ENCODE measurements at places on chromosomes 12 and 14. TPM values are rescaled to one million over a fixed set of nuclear protein-coding genes. Genes with fewer than 3 reads are reported as not detected.

RTN1 gene
- total RNA-seq = not detected

GRCh38 chr12:93773122-93773871 lies 96.1 kb downstream of the CRADD start:
- DNase-seq = no peak

- DNase-seq = no peak
Observed at GRCh38 chr14:104691546-104692260, 2.3 kb downstream of the INF2 start.

NEDD8 gene
- 190 TPM for total RNA-seq

DNA sequence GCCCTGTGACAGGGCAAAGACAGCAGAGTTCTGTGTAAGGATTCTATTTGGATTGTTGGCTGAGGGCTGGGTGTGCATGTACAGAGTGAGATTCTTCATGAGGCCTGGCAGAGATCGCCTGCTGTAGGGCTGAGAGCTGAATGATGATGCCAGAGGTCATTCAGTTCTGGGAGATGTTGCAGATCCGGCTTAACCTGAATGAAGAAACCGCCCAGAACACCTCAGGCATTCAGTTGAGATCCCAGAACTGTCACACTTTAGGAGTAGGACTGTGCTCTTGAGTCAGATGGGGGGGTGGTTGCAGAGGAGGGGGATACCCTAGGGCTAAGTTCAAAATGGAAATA lies 5.8 kb upstream of the EVL start:
- no peak for DNase-seq

DNA sequence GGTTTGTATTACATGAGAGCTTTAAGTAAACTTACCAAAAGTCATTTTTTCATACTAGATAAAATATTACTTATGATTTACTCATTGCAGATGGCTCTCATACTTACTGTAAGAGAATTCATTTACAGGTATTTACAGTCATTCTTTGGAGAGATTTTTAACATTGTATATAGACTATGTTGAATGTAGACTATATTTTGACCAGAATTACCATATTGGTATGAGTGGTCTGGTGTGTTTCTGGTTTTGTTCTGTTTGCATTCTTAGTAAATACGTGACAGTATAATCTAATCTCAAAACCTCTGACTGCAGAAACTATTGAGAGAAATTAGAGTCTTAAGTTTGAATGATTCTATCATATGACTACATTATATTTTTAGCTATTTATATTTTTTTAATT lies 91.1 kb downstream of the USP15 start:
- DNase-seq = no peak

DNA sequence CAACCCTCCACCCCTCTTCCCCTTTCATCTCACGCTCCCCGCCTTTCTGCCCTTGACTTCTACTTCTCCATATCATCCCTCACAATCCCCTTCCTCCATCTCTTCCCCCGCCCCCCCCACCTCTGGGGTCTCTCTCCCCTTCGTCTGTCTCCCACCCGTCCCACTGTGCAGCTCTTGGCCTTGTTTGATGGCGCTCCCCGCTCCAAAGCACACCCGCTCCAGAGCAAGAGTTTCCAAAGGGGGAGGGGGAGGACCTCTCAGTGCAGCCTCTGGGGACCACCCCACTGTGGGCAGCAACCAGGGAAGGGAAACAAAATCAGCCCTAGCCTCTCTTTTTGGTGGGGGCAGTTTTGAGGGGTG lies 774 bp downstream of the CHGA start:
- DNase-seq = no peak

DNA sequence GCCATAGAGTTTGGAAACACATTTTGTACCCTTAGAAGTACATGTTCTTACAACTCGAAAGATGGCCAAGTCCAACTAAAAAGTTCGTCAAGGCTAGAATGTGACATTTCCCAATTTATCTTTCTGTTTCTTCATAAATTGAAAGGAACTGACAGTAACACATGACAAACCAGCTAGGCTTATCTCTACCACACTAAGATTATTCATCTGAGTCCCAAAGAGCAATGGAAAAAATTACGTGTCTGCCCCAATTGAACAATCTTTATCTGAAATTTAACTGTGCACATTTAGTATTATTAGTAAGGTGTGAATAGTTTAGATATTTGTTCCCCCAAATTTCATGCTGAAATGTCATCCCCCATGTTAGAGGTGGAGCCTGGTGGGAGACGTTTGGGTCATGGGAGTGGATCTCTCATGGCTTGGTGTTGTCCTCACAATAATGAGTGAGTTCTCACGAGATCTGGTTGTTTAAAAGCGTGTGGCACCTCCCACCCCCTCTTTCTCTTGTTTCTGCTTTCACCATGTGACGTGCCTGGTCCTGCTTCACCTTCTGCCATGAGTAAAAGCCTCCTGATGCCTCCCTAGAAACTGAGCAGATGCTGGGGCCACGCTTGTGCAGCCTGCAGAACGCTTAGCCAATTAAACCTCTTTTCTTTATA lies 13.3 kb downstream of the CPM start:
- no peak for DNase-seq

GRCh38 chr12:72647139-72647538 lies 375.0 kb downstream of the TRHDE start:
- DNase-seq = no peak
